Renal cortex interstitium (tissue), 15 donors: ENCODE measurements at places on chromosomes 16 and 17. TPM values are rescaled to one million over a fixed set of nuclear protein-coding genes. Genes with fewer than 3 reads are reported as not detected.

The TRIM72 gene
- polyA plus RNA-seq: 0.18 TPM

The HBA2 gene
- polyA plus RNA-seq: 1,661 TPM

The AATK gene
- 3.0 TPM for polyA plus RNA-seq

The KIF2B gene
- not detected for polyA plus RNA-seq

DNA sequence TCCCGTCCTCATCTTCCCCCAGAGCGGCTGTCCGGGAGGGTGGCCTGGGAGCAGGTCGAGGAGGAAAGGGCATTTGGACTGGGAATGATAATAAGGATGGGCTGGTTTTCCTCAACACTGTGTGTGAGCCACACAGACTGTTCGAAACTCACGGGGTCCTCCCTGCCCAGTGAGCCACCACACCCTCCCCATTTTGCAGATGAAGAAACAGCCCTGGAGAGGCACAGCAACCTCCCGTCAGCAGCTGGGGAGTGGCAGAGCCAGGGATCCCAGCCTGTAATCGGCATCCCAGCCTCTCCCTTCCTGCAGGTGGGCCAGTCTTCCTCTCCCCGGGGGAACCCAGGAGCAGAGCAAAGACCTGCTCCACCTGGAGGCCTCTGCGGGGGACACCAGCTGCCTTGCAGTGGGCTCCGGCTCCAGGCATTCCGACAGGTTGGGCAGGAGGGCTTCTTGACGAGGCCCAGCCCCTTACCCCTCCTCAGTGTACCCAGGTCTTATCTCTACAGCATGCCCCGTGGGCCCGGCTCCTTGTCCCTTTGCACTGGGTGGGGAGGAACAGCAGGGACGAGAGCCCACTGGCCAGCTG is 23.8 kb downstream of the ENGASE start:
- no peak for DNase-seq

DNA sequence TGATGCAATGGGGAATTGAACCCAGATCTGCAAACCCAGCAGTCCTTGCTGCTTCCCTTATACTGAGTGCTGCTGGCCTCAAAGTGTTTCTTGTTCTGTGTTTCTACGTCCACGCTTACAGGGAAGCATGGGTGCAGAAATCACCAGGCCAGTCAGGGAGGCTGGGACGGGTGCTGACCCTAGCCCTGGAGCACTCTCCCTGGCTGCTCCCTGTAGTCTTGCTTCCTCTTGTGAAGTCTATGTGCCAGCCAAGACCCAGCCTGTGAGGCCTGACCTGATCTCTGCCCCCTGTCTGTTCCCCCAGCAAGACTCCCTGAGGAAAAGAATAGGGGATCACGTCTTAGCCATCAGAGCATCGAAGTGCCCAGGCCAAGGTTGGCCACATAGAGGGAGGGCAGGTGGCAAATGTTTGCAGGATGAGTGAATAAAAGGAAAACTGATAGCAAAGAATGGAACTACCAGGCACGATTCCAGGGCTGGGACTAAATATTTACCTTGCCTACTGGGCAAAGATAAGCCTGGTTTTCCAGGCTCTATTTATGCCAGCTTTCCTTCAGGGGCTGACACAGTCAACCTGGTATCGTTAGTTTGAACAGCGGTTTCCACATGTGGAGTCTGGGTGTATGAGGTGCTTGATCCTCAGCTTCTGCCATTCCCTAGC is 41.2 kb upstream of the RHOT1 start:
- no peak for DNase-seq

GRCh38 chr16:56716761-56717160 is 13.2 kb upstream of the NUP93 start:
- no peak for DNase-seq

DNA sequence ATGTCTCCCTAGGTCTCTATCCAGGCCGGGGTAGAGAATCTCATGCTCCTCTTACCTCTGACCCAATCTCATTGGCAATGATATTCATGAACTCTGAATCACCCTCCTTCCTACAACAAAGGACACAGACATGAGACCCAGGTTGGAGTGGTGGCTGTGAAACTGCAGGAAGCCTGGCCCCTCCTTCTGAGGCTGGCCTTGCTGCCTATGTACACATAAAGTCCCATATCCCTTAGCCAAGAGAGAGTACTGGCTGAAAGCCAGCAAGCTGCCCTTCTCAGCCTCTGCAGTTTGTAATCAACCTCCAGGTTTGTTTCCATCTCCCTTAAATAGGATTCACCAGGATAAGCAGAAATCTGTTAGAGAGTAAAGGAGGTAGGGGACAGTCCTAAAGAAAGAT is 10.6 kb downstream of the AARSD1 start:
- DNase-seq: no peak

- DNase-seq: no peak
Observed at GRCh38 chr17:2419486-2419885, 18.6 kb upstream of the MNT start.

DNA sequence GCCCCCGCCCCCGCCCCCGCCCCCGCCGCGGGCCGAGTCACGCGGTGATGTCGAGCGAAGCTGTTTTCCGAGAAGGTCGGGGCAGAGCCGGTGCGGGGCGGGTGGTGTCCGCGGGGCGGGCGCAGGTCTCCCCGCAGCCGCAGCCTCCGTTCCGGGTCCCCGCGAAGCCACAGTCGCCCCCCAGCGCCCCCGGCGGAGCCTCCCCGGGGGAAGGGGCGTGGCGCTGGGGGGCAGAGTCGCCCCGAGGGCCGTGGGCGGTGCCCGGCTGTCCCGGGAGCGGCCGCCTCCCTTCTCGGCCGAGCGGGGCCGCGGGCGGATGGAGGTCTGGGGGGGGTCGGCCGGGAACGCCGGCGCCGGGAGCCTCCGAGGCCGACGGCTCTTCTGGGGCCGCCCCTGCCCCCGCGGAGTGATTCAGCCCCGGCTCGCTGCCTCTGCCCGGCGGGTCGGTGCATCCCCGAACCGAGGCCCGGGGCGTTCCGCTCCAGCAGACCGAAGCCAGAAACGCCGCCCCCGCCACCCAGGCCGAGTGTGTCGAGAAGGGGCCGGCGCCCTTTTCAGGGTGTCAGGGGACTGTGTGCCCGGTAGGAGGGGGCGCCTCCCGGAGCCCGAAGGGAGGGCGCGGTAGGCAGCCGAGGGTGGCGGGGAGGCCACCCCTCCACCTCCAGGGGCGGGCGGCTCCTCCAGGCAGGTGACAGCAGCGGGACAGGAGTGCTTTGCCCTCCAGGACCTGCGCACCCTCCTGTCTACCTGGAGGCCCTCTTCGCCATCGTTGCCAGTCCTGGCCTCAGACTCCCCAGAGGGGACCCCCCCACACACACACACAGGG is 1.7 kb downstream of the METRNL start:
- DNase-seq: no peak

DNA sequence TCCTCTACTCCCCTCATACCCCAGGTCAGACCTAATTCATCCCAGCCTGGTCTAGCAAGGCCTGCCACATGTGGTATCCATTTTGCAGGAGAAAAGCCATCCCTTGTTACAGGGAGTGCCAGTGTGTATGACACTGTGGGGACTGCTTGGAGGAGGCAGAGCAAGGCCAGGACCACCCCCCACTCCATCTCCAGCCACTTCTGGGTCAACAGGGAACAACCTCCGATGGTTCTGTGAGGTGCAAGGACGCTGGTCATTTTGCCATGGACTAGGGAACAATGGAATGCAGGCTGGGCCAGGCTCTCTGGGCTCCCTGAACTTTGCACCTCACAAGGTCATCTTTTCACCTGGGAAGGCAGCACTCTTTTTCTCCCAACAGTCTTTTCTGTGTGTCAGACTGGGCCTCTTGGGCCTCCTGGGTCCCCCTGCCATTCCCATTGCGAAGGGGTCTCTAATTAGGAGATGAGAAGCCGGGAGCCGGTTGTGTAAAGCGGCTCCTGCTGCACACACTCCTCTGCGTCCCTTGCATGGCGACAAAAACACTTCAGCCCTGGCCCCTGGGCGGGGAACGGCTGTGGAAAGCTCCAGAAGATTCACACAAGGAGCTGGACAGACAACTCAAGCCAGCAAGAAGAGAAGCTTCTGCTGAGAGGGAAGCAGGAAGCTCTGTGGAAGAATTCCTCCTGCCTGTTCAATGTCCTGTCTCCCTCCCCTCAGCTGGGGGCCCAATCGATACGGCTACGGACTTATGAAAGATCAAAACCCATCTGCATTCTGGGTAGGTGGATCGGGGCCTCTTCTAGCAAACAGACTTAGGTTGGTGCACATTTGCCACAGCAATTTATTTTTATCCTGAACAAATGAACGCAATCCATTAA is 38.5 kb upstream of the MTSS2 start:
- no peak for DNase-seq

DNA sequence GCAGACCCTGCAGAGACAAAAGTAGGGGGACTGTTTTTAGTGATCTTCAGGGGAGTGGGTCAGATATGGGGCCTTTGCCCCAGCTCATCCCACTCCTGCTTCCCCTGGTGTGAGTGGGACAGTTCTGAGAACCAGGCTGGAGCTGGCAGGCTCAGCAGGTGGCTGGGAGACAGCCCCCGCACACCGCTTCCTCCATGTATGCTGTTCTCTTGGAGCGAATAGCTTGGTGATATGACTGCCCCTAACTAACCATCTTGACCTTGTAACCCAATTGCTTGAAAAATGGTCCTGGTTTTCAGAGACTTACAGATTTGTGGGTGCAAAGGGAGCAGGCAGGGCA is 61.5 kb downstream of the PRMT7 start:
- no peak for DNase-seq
